ENCODE measurements at places on chromosomes 13 and 19.

- no peak for DNase-seq
Measured at GRCh38 chr13:31014456-31014855, 82.0 kb downstream of the TEX26 start.

GRCh38 chr19:35760711-35761349 is 2.9 kb downstream of the PROSER3 start:
- DNase-seq, result no peak

DNA sequence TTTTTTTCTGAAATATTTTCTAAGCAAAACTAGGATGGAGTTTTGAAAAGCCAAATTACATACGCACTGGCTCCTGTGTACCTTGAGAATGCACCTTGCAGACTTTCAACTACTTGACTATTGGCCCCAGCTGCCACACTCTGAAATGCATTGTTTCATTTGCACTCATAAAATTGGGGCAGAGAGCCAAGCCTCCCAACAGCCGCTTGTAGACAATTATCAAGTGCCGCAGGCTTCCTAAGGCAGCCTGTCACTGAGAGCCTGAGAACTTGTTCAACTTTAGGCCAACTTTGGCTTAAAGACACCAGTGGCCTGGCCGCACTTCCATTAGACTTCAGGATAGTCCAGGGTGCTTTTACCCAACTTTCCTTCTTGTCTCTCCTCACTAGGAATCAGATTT is 115.7 kb upstream of the STARD13 start:
- DNase-seq, result no peak

GRCh38 chr19:39397360-39398296 is 6.5 kb downstream of the MED29 start:
- DNase-seq, result peak; percentile 93

- no peak for DNase-seq
Measured at GRCh38 chr19:55870736-55871135, 34.4 kb downstream of the NLRP4 start.

- no peak for DNase-seq
Measured at GRCh38 chr13:83882606-83882959, 309 bp upstream of the SLITRK1 start.

- DNase-seq, result no peak
Measured at GRCh38 chr19:54345938-54346386, 7.0 kb upstream of the LILRA4 start.

GRCh38 chr19:6668691-6669090 is 1.3 kb downstream of the TNFSF14 start:
- no peak for DNase-seq

GRCh38 chr19:53892981-53893325 is 11.0 kb downstream of the PRKCG start:
- DNase-seq, result no peak

GRCh38 chr19:54364775-54365257 is at the start of gene LAIR1:
LAIR1 (minus strand) TSS chr19:54364931; CDS start chr19:54364804, 127 bp downstream.
- peak; percentile 35 for DNase-seq

GRCh38 chr19:55141696-55142095 is 7.3 kb downstream of the TNNT1 start:
- no peak for DNase-seq
